ENCODE measurements at places on chromosomes 1 and 21.

GRCh38 chr1:154964359-154964758 lies 2.8 kb upstream of the PYGO2 start:
- DNase-seq = no peak

- DNase-seq = no peak
Observed at GRCh38 chr1:184892116-184892515, 82.2 kb downstream of the NIBAN1 start.

DNA sequence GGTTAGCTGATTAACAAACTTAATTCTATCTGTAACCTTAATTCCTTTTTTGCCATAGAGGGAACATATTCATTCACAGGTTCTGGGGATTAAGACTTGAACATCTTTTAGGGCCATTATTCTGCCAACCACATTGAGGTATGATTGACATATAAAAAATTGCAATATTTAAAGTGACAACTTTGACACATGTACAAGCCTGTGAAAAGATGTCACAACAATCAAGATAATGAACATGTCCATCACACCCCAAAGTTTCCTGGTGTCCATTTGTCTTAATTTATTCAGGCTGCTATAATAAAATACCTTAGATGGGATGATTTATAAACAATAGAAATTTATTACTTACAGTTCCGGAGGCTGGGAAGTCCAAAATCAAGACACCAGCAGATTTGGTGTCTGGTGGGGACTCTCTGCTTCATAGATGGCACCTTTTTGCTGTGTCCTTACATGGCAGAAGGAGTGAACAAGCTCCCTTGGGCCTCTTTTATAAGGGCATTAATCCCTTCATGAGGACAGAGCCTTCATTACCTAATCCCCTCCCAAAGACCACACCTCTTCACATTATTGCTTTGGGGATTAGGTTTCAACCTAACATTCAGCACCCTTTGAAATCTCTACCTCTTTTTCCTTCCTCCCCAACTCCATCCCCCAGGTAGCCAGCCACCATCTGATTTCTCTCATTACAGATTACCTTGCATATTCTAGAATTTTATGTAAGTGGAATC lies 33.0 kb upstream of the TP53BP2 start:
- no peak for DNase-seq

- no peak for DNase-seq
Observed at GRCh38 chr1:230163719-230164118, 96.7 kb downstream of the GALNT2 start.

DNA sequence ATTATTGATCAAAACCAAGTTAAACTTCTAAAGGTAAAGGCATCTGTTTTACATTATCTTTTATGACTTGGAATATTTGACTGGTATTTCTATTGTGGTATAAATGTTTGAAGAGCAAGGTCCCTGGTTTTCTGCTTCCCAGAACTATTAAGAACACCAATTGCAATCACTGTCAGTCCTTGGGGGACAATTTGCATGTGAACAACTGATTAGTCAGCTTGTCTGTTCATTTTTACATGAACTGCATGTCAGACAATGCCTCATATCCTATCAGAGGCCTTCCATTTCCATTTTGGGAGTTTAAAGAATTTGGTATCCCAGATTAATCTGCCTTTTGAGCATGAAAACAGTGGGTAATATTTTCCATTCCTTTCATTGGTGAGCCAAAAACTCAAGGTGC lies 654.9 kb upstream of the USP24 start:
- DNase-seq = peak; percentile 94

DNA sequence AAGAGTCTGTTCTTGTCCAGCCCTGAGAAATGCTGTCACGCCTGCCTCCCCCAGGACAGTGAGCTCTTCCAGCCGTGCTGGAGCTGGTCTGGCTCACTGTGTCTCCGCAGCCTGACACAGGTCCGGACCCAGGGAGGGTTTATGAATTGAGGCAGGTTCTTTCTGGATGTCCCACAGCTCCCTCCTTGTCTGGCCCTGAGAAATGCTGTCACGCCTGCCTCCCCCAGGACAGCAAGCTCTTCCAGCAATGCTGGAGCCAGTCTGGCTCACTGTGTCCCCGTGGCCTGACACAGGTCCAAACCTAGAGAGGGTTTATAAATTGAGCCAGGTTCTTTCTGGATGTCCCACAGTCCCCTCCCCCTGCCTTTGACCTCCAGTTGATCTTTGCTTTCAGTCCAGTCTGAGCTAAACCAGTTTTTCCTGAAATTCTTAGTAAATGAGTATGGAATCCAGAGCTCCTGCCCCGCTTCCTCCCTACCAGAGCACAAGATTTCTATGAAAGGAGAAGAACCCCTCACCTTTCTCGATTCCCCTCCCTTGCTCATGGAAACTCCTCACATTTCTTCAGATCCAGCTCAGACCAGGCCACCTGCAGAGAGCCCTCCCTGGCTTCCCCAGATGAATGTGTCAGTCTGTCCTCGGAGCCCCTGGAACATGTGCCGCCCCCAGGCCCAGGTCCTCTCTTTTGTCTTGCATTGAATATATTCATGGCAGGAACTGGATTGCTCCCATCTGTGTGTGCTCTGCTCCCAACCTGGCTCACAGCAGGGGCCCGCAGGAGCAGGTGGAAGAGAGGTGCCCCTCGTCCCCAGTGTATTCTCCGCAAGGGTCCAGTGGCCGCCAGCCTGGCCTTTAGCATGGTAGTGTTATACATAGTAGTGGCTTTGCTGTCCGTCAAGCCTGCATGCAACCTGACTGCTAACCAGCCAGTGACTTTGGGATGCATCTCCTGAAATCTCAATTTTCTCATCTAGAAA lies 116.3 kb downstream of the EPHB2 start:
- DNase-seq = peak; percentile 57

- no peak for DNase-seq
Observed at GRCh38 chr1:147560765-147561471, 19.6 kb downstream of the BCL9 start.

DNA sequence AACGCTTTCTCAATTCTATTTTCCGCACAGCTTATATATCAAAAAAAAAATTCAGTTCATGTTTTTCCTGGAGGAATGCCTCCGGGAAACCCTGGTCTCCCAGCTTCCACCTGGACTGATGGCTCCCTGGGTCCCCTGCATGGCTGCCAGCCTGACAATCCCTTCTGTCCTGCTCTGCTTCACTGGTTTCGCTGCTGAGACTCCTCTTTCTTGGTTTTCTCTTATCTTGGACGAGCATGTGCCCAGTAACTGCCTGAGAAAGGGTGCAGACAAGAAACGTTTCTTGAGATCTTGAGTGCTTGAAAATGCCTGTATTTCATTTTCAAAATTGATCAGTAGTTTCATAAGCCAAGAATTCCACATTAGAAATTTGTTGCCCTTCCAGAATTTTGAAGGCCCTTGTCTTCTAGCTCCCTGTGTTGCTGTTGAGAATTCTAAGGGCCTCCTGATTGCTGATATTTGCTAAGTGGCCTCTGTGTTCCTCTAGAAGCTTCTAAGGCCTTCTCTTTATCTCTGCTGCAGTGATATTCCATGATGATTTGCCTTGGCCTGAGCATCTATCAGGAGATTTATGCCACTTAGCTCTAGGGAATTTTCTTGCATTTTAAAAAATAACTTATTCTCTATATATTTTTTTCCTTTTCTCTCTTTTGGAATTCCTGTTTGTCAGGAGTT lies 44.7 kb downstream of the ETS2 start:
- DNase-seq = no peak

GRCh38 chr1:19514391-19514831 lies 29.1 kb upstream of the CAPZB start:
- DNase-seq = peak; percentile 42

- no peak for DNase-seq
Observed at GRCh38 chr1:61461406-61462384, 263.2 kb downstream of the TM2D1 start.

DNA sequence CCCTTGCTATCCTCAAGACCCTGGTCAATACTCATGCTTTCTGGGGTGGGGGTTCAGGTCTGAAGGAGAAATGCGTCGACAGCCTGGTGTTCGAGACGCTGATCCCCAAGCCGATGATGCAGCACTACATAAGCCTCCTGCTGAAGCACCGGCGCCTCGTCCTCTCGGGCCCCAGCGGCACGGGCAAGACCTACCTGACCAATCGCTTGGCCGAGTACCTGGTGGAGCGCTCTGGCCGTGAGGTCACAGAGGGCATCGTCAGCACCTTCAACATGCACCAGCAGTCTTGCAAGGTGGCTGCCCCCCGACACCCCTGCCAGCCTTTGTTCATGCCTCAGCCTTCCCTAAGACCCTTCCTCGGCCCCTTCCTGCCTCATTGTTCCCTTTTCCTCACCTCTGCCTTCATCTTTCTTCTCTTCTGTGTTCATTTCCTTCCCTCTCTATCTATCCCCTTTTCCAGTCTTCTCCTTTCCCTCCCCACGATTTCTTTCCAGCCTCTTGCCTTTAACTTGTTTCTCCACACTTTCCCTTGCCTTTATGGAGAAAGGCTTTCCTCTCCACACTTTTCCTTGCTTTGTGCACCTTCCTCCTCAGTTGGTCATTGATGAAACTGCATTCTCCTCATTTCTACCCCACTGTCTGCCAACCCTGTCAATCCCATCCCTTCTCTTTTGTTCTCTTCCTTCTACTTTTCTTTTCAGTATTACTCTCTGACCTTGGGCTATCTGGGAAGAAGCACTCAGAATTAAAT lies 18.3 kb upstream of the IPO9 start:
- no peak for DNase-seq

GRCh38 chr1:204711947-204712701 lies 26.6 kb upstream of the LRRN2 start:
- DNase-seq = no peak

GRCh38 chr1:43704838-43705237 lies 2.5 kb upstream of the ST3GAL3 start:
- no peak for DNase-seq

DNA sequence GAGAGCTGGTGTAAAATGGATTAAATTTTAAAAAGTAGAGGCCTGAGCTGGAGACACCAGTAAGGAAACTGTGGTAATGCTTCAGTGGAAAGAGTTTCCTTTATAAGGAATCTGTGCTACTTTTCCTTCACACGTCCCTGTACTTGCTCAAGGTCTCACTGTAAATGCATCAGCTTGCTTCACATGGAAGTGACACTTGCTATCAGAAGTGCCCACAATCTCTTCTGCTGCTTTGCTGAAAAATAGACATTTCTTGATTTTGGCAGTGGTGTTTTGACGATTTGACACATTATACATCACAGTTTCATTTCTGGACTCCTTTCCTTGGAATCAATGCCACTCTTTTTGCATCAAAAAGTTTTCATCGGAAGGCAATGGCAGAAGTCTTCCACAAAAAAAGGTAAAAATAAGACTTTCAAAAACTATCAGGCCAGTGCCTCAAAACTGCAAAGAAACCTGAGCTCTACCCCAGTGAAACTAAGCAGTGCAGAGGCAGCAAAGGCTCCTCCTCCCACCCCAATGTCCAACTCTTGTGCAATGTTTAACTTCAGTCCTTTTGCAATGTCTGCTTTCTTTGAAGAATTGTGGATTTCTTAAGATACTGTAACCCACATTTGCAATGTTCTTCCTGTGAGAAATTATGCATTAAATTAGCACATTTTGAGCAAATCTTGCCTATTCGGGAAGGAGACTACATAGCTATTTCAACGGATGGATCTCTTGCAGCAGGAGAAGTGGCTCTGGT lies 18.4 kb upstream of the TSPAN2 start:
- peak; percentile 16 for DNase-seq

GRCh38 chr1:118160806-118161205 lies 24.2 kb downstream of the SPAG17 start:
- peak; percentile 66 for DNase-seq

DNA sequence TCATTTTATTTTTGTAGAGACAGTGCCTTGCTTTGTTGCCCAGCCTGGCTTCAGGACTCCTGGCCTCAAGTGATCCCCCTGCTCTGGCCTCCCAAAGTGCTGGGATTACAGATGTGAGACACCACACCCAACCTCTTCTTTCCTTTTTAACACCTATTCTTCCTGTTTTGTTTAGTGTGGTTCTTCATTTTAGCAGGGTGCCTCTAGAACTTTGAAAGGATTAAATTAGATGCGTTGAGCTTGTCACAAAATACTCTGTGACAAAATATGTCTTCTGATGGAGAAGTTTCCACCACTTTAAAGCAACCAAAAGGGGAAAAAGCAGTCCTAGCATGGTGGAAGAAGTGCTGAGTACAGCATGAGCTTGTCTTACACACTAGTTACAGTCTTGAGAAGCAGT lies 42.0 kb downstream of the CDC14A start:
- DNase-seq = no peak

DNA sequence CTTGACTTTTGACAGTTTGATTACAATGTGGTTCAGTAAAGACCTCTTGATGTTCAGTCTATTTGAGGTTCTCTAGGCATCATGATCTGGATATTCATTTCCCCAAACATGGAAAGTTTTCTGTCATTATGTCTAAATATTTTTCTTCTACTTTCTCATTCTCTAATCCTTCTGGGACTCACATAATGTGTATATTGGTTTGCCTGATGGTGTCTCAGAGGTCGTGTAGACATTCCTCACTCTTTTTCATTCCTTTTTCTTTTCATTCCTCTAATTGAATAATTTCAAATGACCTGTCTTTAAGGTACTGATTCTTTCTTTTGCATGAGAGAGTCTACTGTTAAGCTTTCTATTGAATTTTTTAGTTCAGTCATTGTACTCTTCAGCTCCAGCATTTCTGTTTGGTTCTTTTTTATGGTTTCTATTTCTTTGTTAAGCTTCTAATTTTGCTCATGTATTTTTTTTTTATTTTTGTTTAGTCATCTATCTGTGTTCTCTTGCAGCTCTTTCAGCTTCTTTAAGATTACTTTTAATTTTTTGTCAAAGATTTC lies 158.4 kb downstream of the GDAP2 start:
- no peak for DNase-seq

- DNase-seq = peak; percentile 42
Observed at GRCh38 chr1:173266841-173267240, 59.7 kb upstream of the TNFSF4 start.

- no peak for DNase-seq
Observed at GRCh38 chr1:29292344-29292743, 56.0 kb downstream of the PTPRU start.

- no peak for DNase-seq
Observed at GRCh38 chr1:9728451-9729295, 77.1 kb downstream of the PIK3CD start.

DNA sequence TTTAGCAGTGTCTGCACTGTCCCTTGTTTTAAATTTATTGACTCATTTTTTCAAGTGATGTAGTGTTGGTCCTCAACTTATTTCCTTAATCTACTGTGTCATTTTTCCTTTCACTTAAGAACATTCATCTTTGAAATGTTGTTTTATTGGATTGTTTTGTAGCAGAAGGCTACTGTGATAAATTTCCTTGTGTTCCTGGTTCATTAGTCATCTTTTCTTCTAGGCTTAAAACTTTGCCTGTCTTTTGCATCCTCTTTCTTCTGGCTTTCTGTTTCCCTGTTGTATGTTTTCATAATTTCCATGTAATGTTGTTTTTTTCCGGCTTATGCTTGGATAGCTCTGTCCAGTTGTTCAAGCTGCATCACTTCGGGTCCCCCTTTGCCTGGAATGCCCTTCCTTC lies 61.9 kb downstream of the UBE2T start:
- peak; percentile 31 for DNase-seq

DNA sequence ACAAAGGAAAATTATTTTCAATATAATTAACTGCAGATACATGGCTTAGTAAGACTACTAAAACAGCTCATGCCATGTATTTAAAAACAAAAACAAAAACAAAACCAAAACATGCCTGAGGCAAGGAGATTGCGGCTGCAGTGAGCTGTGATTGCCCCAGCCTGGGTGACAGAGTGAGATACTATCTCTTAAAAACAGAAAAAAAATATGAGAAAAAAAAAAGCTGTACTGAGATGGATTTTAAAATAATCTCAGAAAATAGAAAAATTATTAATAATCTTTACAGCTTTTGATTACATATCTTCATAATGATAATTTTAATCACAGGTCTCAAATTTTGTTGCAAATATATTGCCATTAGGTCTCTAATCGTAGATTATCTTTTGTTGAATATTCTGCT lies 24.0 kb upstream of the LIN9 start:
- no peak for DNase-seq

GRCh38 chr1:7048395-7048794 lies 263.1 kb downstream of the CAMTA1 start:
- DNase-seq = no peak

All from fibroblast of skin of right biceps (primary cell).